ENCODE measurements at places on chromosomes 13 and 19.

GRCh38 chr13:49113526-49114286 is 106.4 kb upstream of the MLNR start:
- no peak for DNase-seq

- no peak for DNase-seq
Observed at GRCh38 chr19:39194832-39195542, 1.8 kb upstream of the NCCRP1 start.

DNA sequence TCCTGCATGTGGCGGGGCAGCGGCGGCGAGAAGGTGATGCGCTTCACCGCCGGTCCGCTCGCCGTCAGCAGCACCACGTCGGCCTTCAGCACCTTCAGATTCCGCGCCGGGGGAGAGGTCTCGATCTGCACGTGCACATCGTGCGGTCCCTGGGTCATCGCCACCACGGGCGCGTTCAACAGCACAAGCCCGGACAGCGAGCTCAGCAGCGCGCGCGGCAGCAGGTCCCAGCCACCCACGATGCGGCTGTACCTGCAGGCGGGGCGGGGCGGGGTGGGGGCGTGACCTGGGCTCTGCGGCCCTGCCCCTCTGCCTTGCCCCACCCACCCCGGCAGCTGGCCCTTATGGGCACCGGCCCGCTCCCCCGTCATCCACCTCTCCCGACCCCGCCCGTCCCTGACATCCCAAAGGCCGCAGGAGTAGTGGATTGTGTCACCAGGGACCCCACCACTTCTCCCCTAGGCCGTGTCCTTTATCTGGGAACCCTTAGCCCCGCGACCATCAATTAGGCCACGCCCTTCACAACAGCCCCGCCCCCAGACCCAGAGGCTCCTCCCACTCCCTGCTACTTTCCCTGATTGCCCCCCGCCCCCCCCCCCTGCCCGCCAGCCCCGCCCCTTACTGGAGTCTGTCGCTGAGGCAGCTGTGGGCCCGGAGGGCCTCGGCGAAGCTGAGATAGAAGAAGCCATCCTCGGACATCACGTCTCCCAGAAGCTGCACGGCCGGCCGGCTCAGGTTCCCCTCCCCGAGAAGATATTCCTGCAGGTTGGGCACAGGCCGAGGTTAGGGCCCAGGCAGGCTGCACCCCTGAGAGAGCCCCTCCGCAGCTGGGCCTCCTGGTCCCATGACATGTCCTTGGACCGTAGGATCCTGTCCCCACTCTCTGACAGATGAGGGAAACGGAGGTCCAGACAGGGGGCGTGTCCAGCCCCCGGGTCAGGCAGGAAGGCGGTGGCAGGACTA is 6.1 kb downstream of the IL4I1 start:
- peak; percentile 46 for DNase-seq

DNA sequence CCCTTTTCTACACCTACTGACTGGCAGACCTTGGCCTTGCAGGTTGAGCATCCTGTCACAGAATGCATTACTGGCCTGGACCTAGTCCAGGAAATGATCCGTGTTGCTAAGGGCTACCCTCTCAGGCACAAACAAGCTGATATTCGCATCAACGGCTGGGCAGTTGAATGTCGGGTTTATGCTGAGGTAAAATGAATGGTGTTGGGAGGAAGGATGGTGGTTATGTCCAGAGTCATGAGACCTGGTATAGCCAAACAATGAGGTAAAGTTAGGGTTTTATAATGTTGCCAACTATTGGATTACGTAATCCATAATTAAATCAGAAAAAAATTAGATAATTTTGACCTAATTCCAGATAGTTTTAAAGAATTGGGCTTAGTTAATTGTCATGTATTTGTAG is 212.5 kb downstream of the PCCA start:
- no peak for DNase-seq

DNA sequence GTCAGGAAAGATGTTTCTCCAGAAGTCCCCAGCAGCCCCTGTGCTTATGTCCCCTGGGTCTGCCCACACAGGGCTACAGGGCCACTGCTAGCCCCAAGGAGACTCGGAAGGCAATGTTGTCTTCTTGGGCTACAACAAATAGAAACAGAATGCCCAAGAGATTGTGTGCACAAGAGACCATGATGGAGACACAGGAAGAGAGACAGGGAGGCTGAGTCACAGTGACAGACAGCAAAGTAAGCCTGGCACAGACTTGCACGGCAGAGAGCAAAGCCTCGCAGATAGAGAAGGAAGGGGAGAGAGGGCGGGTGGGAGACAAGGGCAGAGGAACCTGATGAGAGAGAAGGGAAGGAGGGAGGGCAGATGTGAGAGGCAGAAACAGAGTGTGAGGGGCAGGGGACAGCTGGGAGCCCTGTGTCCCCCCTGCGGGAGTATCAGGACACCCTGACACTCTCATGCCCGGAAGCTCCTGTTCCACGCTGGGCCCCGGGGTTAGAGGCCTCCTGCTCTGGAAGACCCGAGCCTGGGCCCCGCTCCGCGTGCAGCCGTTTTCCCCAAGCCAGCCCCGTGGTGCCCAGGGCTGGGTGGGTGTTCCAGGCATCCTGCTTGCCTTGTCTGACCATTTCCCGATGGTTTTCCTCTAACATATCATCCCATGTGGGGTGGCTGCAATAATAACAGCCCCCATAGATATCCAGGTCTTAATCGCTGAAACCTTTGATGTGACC is 2.7 kb upstream of the PLA2G4C start:
- DNase-seq = no peak

GRCh38 chr19:23343434-23344010 is 51.7 kb downstream of the ZNF91 start:
- no peak for DNase-seq
